ENCODE measurements at places on chromosomes 16 and 17. TPM values are rescaled to one million over a fixed set of nuclear protein-coding genes. Genes with fewer than 3 reads are reported as not detected.

Gene GAS7
- 16.9 TPM for polyA plus RNA-seq

Gene SMIM22
- 9.0 TPM for polyA plus RNA-seq

Gene BEAN1
- 1.7 TPM for polyA plus RNA-seq

Gene MPV17L
- polyA plus RNA-seq, result 9.0 TPM

Gene ZNF423
- 25.8 TPM for polyA plus RNA-seq

Gene DUXB
- polyA plus RNA-seq, result not detected

Gene HOXB4
- polyA plus RNA-seq, result 15.6 TPM

Gene CCL17
- polyA plus RNA-seq, result not detected

Gene PLEKHH3
- polyA plus RNA-seq, result 14.4 TPM

Gene KRT36
- polyA plus RNA-seq, result not detected

Gene SMARCD2
- polyA plus RNA-seq, result 61.8 TPM

Gene TPSG1
- polyA plus RNA-seq, result 1.1 TPM

Gene FBXL16
- polyA plus RNA-seq, result 0.67 TPM
